Femur (tissue), 1 donor: ENCODE measurements at places on chromosomes 16 and 17.

DNA sequence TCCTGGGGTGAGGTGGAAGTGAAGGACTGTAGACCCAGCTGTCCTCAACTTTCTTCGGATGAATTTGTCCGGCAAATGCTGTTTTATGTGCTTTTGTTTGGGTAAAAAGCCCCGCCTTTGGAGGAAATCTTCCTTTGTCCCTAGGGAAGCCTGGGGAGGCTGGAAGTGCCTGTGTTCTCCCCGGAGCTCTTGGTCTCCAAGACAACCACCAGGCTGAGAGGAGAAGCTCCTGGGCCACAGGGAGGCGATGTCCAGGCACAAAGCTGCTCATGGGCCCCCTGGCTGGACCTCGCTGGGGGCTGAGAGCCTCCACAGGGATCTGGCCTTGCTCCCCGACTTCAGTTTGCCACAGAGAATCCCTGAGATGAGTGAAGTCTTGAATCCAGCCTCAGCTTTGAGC is 293.1 kb upstream of the N4BP1 start:
- DNase-seq = no peak

DNA sequence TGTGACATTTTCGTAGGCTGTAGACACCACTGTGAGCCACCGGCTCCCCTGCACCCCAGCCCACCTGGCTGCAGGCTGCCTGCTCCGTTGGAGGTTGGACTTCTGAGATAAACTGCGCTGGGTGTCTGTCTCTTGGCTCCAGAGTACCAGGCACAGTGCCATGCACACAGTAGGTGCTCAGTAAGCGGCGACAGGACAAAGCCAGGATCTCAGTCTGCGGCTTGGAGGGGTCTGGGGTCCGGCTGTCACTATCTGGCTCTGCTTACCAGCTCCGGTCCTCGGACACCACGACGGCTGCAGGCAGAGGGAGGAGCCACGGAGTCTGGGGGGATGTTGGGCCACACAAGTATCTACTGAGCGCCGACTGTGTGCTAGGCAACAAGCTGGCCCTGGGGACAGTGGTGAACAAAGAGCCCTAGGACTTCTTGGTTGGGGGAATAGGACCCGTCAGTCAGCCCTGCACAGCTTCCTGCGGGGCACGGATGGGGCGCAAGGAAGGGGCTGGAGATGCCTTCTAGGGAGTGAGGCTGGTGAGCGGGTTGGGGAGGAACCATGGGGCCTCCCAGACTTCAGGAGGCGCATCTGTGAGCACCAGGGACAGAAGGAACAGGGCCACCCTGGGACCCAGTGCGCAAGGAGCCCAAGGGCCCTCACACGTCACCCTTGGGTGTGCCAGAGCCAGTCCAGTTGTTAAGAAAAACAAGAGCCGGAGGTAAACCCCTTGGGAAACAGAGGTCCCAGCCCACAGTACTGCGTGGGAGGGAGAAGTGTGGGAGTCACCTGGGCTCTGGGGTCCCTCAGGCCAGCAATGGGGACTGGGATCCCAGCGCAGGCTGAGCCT is 17.3 kb downstream of the JPH3 start:
- no peak for DNase-seq

- DNase-seq = no peak
These were observed 85.4 kb upstream of the CLEC18A start for GRCh38 chr16:69865701-69866100.

GRCh38 chr17:80872501-80873306 is 118.9 kb upstream of the CHMP6 start:
- no peak for DNase-seq

- no peak for DNase-seq
These were observed 39.7 kb downstream of the USP10 start for GRCh38 chr16:84739349-84740124.

DNA sequence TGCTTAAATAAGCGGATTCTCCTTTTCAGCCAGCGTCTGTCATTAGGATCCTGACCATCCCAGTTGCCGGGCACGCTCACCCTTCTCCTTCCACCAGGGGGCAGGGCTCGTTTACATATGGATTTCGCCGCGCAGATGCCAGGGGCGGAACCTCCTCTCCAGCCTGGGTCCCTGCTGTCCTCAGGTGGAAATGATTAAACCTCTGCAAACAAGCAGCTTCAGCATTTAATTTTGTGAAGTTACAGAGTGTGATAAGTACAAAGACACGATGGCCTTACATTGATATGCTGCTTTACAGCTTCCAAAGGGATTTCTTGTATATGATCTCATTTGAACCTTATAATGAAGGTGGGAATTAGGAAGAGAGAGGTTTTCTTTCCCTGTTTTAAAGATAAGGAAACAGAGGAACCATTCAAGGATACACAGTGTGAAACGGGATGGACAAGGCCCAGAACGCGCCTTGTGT is 3.9 kb upstream of the KRT28 start:
- peak; percentile 76 for DNase-seq

DNA sequence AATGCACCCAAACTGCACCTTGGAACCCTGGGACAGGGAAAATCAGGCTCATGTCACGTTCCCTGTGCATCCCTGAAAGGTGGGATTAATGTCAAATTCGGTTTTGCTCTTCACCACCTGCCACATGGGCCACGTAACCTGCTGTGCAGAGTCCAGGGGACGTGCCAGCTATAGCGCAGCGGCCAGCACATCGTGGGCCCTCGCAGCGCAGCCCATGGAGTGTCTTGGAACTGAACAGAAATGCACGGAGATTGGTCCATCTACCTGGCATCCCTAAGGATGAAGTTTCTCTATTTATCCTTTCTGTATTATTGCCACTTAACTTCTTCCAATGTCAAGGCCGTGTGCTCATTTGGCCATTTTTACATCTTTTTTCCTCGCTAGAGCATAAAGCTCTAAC is 68.1 kb upstream of the TRAP1 start:
- DNase-seq = no peak

DNA sequence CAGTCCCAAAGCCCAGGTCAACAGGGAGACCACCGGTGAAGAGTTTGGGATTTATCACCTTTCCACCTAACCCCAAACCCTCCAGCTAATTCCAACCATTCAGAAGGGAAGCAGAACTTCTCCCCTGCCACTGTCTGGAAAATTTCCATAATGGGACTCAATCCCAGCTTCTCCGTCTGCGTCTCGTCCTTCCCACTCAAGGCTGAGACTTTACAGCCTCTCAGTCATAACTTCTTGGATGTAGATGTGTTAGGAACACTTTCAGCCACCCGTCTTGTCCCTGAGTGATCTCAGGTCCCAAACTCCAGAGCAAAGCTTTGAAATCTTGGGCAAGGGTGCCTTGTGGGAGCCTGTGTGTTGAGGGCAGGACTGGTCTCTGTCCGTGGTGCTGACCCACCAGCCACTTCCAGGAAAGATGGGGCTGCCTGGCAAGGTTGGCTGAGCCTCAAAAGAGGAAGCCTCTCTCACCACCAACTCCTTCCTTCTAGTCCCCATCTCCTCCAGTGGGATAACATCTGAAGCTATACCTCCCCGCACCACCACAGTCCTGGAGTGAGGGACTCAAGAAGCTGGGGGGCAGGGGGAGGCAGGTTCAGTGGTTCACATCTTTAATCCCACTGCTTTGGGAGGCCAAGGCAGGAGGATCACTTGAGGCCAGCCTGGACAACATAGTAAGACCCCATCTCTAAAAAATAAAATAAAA is 9.3 kb downstream of the GAS2L2 start:
- DNase-seq = peak; percentile 55

DNA sequence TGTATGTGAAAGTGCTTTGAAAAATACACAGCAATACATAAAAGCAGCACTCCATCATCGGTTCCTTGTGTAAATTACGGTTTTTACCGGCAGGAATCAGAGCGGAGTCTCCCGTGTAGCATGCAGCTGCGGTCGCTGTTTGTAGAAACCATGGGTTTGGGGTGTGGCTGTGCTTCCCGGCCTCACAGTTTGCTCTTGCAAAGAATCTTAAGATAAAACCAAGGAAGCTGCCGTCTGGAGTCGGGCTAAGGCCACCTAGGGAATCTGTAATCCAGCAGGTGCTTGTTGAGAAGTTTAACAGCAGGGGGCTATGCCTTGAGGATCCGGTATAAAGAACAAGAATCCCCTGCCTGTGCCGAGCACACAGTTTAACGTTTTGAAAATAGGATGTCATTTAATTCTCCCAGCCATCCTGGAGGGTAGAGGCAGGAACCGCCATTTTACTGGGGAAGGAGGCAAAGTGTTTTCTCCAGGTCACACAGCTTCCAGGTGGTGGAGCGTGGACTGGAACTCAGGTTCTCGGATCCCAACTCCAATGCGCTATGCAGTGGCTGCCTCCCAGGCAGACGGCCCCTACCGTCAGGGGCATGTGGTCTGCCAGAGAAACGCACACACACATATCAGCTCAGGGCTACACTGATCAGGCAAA is 6.0 kb upstream of the TLCD3A start:
- no peak for DNase-seq
